Activated T-helper 1 cell treated with anti-CD3 and anti-CD28 coated beads, Interleukin-12 subunit alpha, Interleukin-12 subunit beta, Interleukin-2, Interleukin-4 antibody, amounts not matched to agents 30 ng/mL and 10 ng/mL and 1 ng/mL, durations not matched to agents 14 hours and 24 hours and 36 hours (primary cell): ENCODE measurements at places on chromosomes 16 and 17.

- no peak for DNase-seq
Observed at GRCh38 chr17:21376081-21376758, at the start of gene KCNJ12. Gene KCNJ12 (plus strand): TSS chr17:21376357. CDS start chr17:21415343, 38,986 bp downstream.

- DNase-seq: no peak
Observed at GRCh38 chr16:75593825-75594820, 27.9 kb downstream of the GABARAPL2 start.

DNA sequence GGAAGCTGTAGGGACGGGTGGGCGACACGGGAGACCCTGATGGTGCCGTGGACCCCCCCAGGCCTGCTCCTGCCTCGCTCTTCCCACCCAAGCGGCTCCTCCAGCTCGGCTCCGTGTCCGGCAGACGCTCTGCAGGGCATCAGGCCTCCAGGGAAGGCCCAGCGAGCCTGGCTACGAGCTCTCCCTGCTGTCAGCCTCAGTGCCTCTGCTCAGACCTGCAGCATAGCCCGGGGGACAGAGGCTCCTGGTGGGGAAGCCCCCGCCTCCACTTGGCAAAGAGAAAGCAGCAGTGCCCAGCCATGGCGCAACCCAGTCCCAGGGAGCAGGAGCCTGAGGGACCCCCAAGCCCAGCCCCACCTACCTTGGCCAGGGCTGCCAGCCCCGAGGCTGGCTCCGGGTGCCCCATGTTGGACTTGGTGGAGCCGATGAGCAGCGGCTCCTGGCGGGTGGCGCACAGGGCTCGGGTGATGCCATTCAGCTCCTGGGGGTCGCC, 5.9 kb downstream of the FASN start:
- no peak for DNase-seq

GRCh38 chr16:79093554-79093967, 507.0 kb downstream of the MAF start:
- DNase-seq: no peak

- DNase-seq: no peak
Observed at GRCh38 chr17:9647014-9647413, 1.7 kb downstream of the USP43 start.

DNA sequence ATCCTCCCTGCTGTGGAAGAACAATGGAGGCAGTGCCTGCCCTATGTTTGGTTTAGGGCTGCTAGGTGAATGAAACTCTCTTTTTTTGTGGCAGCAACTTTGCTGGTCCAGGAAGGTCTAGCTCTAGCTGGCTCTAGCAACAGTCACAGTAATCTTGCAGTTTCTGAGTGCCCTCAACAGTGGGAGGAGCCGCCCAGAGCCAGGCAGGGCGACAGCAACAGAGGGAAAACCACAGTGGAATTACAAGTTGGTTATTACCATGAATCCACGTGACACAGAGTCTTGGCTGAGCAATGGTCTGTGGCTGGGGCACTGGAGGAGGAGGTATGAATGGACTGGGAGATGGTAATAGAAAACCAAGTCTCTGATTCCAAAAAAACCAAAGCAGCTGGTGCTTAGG, 10.3 kb downstream of the HSPB9 start:
- no peak for DNase-seq

DNA sequence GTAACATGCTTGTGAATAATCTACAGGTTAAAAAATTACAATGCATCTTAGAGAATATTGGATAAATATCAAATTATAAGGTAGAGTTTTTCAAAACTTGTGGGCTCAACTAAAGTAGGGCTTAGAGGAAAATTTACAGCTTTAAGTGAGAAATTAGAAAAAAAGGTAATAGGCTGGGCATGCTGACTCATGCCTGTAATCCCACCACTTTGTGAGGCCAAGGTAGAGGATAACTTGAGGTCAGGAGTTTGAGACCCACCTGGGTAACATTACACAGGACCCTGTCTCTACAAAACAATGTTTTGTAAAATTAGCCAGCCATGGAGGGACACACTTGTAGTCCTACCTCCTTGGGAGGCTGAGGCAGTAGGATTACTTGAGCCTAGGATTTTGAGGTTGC, 4.5 kb downstream of the ATF7IP2 start:
- DNase-seq: no peak

- no peak for DNase-seq
Observed at GRCh38 chr16:73206151-73206707, 158.3 kb upstream of the ZFHX3 start.

DNA sequence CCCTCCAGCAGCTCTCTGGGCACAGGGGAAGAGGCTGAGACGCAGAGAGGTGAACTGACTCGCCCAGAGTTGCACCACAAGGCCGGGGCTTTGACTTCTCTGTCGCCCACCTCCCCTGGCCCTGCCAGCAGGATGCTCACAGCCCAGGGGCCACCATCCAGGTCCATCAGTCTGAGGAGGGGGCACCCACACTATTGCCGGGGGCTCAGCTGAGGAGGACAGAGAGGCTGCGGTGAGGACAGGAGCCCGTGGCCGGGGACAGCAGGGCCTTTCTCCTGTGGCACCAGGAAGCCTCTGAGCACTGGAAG, 32.6 kb downstream of the KDM8 start:
- no peak for DNase-seq

DNA sequence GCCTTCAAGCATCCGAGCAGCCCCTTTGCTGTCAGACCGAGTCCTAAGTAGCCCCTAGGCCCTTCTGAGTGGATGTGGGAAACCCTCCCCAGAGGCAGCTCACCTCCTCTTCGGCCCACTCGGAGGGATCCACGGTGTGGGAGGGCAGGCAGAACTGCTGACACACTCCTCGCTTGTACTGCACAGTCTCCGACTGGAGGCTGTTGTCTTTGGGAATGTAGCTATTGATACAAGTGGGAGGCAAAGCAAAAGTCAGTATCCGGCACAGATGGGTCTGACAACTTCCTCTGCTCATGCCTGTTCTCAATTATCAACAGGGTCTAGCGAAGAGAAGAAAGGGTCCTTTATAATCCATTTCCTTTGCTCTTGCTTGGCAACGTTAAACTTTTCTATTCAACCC, 25.9 kb upstream of the FOXJ1 start:
- no peak for DNase-seq

DNA sequence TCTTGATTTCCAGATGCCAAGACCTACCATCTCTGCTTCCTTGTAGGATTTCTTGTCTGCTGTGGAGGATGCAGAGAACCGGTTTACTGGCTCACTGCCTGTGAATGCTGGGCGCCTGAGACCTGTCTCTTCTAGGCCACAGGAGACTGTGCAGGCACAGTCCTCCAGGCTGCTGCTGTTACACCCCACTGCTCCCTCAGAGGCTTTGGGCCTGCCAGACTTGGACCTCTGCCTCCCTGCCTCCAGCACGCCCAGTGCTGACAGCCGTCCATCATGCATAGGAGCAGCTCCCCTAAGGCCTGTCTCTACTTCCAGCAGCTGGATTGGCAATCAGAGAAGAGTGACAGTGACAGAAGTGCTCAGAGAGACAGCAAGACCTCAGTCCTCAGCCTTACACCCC, 6.1 kb downstream of the HROB start:
- DNase-seq: no peak

DNA sequence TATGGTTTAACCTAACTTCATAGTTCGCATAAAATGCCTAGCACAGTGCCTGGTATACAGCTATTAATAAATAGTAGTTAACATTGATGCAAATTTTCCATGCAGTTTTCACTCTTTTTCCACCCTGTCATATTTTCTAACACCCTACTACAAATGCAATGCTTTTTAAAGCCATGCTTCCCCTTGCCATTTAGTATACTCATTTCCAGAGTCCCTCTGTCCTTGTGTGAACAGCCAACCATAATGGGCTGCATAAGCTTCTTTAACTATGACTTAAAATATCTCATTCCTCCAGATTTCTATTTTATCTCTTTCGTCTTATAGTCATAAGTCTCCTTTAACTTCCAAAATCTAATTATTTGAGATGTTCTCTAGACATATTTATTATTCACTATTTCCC, 284.1 kb downstream of the GRIN2A start:
- DNase-seq: no peak

DNA sequence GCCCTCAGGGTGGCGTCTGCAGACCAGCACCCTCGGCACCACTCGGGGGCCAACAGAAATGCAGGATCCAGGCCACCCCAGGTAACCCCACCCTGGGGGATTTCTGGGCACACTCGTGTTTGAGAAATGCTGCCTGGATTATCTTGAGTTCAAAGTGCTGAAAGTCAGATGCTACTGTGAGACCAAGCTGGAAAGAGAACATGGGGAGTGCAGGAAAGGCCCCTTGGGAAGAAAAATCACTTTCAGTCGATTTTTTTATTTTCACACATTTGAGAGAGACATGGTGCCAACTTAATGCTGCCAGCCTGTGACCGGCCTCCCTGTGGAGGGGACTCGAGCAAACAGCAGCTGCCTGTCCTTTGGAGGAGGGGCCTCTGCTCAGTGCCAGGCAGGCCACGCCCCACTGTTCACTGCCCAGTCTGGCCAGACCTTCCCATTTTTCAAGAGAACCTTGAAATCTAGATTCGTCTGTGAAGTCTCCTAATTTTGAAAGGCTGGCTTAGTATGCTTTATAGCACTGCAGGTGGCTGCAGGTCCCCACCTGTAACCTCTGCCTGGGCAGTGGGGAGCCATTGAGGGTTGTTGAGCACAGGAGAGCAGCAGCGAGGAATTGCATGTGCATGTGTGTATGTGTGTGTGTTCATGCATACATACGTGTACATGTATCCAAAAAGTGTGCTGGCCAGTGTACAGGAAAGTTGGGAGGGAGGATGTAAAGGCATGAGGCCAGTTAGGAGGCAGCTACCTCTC, 70.7 kb upstream of the PLCG2 start:
- no peak for DNase-seq

- no peak for DNase-seq
Observed at GRCh38 chr16:68660359-68660795, 15.3 kb downstream of the CDH3 start.

DNA sequence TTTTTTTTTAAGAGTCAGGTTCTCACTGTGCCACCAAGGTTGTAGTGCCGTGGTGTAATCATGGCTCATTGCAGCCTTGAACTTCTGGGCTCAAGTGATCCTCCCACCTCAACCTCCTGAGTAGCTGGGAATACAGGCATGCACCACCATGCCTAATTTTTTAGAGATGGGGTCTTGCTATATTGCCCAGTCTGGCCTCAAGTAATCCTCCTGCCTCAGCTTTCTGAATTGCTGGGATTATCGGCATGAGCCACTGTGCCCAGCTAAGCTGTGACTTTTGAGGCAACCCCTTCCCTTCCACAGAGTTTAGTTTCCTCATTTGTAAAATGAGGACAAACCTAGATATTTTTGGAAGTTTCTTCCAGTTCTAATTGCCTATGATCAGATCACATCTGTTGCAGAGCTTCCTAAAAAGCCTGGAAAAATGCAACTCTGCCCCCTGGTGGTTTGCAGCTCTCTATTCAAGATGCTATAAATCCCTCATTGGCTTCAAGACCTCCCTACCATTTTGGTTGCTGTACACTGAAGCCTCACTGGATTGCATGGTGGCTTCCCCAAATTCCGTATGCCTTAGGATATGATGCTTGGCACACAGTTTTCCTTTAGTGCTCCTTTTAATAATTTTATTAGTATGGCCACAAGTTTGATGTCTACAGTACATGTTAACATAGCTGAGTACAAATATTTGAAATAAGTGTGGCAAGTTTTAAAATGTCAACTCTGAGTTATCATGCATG, 19.3 kb downstream of the GDE1 start:
- DNase-seq: peak; percentile 37

DNA sequence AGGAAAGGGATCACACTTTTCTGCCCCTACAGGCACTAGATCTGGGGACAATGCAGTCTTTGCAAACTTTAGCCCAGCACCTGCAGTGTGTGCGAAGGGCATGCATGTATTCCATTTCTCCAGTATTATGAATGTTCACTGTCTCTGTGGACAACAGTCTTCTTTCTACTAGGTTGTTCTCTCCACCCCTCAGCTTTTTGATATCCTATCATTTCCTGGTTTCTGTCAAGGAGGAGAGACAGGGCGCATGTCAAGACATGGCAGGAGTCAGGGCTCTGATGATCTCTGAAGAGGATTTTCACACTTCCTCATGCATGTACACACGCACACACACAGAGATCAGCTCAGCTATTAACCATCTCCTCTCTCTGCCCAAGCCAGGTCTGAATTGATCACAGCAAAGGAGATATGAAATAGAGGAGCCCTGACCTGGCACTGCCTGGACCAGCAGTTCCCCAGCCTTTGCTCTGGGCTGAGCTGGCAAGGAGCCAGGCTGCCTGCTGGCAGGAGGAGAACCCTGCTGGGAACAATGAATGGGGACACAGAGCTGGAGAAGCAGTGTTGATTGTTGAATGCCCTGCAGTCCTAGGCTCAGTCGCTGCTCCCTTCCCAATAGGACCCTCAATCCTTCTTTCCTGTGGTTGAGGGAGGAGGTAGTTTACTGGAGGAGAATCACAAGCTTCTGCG, 2.6 kb downstream of the GPR179 start:
- DNase-seq: no peak
